ENCODE measurements at places on chromosomes 3 and 15. TPM values are rescaled to one million over a fixed set of nuclear protein-coding genes. Genes with fewer than 3 reads are reported as not detected.

The NR2E3 gene
- 0.70 TPM for total RNA-seq

DNA sequence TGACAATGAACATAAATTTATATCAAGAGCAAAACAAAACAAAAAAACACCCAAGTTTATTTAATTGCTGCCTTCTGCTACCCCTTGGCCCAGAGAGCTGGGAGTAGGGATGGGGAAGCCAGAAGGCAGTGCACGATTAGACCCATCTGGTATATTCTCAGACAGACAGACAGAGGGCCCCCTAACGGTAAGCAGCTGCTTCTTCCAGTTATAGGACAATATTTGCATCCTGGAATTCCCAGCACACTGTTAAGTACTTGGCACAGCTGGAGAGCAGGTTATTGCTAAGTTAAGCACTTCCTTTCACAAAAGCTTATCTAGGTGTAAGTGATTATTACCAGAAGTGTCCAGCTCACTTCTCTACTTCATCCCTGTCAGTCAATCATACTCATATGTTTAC lies 39.3 kb downstream of the C2CD4B start:
- DNase-seq, result no peak

GRCh38 chr3:11085093-11085840 lies 69.0 kb upstream of the HRH1 start:
- DNase-seq, result no peak

The CASR gene
- not detected for total RNA-seq

- DNase-seq, result no peak
Measured at GRCh38 chr3:190577225-190577624, 63.3 kb downstream of the IL1RAP start.

The BNC1 gene
- total RNA-seq, result 0.16 TPM

DNA sequence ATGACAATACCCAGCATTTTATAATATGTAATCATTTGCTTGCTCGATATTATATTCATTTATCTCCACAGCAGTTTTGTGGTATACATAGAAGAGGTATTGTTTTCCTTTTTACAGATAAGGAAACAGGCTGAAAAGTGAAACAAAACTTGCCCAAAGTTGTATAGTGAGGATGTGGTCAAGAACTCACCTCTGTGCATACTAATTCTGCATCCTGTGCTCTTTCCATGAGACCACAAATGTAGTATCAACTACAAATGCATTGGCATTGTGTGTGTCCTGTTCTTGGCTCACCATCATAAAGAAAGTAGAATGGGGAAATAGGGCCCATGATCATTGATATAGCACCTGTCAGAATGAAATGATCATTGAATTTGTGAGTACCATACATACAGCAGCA lies 167.3 kb downstream of the NECTIN3 start:
- no peak for DNase-seq

- no peak for DNase-seq
Measured at GRCh38 chr15:96997538-96997937, 667.0 kb downstream of the NR2F2 start.

The SLC22A14 gene
- total RNA-seq, result not detected

DNA sequence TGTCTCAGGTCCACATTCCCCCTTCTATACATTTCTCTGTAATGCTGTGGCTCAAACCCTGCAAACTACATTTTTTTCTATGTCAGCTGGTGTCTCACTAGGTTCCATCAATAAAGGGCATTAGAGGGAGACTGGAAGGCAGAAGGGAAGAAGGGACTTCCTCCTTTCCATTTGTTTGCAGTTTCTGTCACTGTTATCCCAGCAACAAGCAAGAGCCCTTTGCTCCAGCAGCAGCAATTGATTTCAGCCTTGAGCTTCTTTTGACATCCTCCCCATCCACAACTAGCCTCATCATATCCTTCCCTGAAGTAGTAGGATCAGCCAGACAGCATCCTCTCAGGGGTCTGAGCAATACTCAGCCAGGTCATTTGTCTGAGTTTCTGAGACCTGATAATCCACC lies 5.3 kb upstream of the NCK1 start:
- DNase-seq, result no peak

- peak; percentile 66 for DNase-seq
Measured at GRCh38 chr3:23685541-23686258, 120.1 kb upstream of the UBE2E1 start.

The PYGO1 gene
- 6.0 TPM for total RNA-seq

The SNURF gene
- 58.2 TPM for total RNA-seq

DNA sequence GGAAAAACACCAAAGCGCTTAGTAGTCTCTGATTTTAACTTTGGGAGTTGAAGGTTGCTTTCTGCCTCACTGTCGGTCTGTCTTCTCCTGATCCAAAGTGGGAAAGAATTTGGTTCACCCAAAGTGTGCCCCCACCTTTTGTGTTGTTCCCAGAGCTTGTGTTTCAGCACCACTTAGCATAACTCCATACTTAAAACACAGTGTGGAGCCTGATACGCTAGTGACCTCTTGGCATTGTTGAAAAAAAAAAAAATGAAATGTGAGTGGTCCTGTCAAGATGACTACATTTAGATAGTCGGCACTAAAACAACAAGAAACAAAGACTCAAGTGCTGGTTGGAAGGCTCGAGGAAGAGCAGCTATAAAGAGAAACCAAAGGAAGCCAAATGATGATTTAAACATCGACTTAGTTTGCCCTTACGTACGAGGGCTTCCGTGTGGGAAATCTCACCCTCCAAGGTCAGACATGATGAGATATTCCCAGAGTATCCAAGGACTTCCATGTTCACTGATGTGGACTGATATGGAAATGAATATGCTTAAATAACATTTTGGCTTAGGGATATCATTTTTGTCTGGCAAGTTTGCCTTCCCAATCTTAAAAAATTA lies 178.8 kb downstream of the MEIS2 start:
- no peak for DNase-seq

The EHHADH gene
- 18.7 TPM for total RNA-seq

The SLC12A1 gene
- total RNA-seq, result not detected

DNA sequence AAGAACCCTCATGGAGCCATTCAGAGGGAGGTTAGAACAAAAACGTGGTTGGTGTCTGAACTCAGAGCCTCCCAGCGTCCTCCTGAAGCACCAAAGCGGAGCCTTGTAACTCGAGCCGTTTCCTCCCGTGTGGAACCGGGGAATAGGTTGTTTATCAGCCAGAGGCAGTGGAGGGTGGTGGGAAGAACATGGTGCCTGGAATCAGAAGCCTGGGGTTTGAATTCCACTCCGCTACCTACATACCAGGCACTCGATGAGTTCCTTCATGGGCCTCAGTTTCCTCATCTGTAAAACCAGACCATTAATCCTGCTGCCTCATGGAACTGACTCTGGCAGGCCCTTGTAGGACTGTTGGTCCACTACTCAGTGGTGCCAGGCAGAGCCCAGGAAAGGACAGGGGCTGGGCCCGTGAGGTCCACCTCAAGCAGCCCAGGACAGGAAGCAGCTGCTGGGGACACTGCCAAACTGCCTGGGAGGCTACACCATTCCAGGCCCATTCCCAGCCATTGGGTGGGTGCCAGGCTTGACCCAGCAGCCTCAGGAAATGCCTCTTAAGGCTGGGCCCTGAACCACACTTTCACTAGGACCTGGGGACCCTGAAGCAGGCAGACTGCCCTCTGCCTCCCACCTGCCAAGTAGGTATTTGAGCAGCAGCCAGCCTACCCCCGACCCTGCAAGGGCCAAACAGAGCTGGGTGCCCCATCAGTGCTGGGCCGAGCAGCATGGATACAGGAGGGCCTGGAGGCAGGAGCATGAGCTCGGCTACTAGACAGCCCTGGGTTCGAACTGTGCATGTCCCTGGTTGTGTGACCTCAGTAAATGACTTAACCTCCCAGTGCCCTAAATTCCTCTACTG lies 33.4 kb downstream of the PRKCD start:
- peak; percentile 76 for DNase-seq

The DISP2 gene
- 5.9 TPM for total RNA-seq

The SPINT1 gene
- total RNA-seq, result 0.59 TPM

DNA sequence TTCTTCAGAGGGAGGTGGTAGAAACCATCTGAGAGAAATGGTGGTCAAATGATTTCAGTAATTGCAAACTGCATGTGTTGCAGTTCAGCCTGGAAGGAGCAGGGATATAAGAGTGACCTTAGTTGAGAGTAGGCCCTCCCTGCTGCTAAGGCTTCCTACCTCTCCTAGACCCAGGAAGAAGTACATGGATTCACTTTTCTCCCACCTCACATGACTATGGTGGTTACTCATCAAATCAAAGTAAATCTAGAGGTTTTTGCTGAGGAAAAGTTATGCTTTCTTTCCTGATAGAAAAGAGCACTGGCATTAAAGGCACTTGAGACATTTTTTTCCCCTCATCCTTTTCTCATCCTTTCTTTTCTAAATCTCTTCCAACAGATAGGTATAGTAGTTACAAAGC lies 43.2 kb upstream of the LEKR1 start:
- no peak for DNase-seq

The LIPC gene
- total RNA-seq, result 0.65 TPM

- no peak for DNase-seq
Measured at GRCh38 chr3:125160606-125161371, 51.8 kb downstream of the SLC12A8 start.

The CP gene
- 4.7 TPM for total RNA-seq

DNA sequence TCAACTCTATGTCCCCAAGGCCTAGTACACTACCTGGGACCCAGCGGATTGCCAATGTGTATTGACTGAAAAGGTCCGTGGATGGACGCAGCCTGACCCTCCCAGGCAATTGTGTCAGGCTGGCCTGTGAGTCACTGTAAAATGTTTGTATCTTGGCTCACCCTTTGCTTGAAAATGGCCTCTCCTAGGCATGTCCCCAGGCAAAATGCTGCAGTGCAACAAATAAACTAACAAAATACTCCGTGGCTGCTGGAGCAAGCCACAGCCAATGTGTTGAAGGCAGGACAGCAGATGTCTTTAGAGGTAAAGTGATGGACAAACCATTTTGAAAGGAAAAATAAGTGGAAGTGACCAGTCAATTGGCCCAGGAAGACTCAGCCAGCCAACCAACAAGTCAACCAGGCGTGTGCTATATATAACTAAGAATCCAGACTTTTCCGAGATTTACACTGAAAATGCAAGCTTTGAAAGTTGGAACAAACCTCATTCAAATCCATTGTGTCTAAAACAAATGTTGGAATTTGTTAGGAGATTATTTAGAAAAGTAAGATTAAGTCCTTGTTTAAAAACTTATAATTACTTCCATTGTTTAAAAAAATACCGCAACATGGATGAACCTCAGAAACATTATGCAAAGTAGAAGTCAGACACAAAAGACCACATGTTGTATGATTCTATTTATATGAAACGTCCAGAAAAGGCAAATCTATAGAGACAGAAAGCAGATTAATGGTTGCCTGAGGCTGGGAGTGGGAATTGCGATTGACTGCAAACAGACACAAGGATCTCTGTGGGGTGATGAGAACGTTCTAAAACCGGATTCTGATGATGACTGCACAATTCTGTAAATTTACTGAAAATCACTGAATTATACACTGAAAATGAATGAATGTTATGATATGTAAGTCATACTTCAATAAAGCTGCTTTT lies 191.2 kb downstream of the TLE3 start:
- DNase-seq, result no peak

GRCh38 chr3:77945320-77945719 lies 905.4 kb downstream of the ROBO2 start:
- DNase-seq, result no peak

- no peak for DNase-seq
Measured at GRCh38 chr3:99627062-99627826, 11.2 kb upstream of the COL8A1 start.

GRCh38 chr3:108093616-108094015 lies 2.8 kb upstream of the CD47 start:
- DNase-seq, result no peak

DNA sequence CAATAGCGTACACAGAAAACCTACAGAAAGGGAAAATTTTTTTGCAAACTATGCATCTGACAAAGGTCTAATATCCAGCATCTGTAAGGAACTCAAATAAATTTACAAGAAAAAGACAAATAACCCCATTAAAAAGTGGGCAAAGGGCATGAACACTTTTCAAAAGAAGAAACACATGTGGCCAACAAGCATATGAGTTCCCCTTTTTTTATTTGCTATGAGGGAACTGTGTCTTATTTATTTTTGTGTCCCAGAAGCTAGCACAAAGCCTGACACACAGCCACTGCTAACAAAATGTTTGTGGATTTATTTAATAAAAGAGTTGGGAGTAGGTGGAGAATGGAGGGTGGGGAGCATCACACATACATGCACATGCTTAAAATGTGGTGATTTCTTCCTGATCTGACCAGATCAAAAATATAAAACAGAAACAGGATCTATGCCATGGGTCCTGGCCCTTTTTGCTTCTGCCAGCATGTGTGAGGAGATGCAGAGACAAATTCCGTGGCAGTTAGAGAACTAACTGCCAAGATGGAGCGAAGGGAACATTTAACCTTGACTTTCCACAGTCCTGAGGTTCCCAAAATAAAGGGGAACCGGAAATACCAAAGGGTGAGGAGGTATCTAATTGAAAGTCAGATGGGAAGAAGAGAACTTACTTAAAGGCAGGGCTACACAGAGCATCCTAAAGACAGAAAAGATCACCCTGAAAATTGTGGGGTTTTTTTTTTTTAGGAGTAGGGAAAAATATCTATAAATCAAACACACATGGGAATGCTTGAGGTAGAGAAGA lies at the start of gene TMEM202:
TSS of gene TMEM202 (plus strand) at position 510 of the 793 bp plus-strand sequence. CDS start at position 532, 22 bp downstream.
- DNase-seq, result no peak

GRCh38 chr3:174287705-174288104 lies 571.4 kb upstream of the NAALADL2 start:
- no peak for DNase-seq

- DNase-seq, result peak; percentile 80
Measured at GRCh38 chr3:126433496-126434263, 39.0 kb downstream of the CFAP100 start.

GRCh38 chr3:52280050-52280461 lies 1.6 kb upstream of the WDR82 start:
- DNase-seq, result no peak

The CLDN1 gene
- not detected for total RNA-seq

Measured in Right ventricle myocardium superior (tissue), 1 donor.